ENCODE measurements at places on chromosomes 7 and 10.

DNA sequence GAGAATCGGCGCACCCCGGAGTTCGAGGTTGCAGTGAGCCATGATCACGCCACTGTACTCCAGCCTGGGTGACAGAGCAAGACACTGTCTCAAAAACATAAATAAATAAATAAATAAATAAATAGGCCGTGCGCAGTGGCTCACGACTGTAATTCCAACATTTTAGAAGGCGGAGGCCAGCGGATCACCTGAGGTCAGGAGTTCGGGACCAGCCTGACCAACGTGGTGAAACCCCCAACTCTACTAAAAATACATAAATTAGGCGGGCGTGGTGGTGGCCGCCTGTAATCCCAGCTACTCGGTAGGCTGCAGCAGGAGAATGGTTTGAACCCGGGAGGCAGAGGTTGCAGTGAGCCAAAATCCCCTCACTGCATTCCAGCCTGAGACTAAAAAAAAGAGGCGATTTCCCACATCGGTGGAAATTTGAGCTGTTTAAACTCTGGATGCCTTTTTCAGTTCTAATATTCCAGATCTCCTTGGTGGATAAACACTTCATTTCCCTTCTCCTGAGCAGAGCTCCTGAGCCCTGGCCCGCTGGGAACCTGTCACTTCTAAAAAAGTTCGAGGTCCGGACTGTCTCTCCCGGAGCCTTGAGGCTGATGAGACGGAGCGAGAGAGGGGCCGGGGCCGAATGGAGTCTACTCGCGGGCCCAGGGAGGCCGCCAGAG is 2.0 kb upstream of the NFKB2 start:
- peak; percentile 91 for DNase-seq
- no peak overlapping the region for H3K27ac ChIP-seq
- peak overlapping the region; percentile 65 for H3K4me3 ChIP-seq

DNA sequence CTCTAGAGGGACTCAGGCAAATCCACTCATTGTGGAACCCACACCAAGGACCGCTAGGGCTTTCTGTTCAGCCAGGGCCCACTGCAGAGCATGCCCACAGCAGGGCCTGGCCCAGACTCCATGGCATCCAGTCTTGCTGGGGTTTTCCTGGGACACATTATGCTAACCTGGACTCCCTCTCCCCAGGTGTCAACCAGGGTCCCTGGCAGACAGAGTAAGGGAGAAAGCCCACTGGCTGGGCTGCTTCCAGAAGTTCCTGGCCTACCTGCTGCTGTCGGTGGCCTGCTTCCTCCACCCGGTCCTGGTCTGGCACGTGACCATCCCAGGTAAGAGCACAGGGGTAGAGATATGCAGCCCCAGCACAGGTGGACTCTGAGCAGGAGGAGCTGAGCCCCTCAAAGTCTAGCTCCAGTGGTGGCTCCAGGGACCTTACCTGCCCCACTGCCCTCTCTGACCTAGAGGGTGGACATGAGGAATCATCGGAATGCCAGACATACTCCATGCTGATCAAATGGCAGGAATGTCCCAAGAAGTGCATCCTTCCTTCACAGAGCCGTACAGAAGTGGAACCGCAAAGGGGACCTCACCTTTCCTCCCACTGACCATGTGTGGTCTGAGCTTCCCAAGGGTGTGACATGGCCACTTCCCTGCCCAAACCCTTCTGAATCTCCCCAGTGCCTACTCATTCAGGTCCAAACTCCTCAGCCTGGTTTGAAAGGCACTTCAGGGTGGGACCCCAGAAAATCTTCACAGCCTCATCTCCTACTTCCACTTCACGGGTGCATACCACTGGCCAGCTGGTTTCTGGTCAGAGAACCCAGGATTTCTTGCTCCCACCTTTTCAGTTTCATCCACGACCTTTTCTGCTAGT is 22.5 kb downstream of the TMEM72 start:
- no peak overlapping the region for H3K4me3 ChIP-seq
- peaks cover 8% of the 10 kb centered on the region for H3K27me3 ChIP-seq

DNA sequence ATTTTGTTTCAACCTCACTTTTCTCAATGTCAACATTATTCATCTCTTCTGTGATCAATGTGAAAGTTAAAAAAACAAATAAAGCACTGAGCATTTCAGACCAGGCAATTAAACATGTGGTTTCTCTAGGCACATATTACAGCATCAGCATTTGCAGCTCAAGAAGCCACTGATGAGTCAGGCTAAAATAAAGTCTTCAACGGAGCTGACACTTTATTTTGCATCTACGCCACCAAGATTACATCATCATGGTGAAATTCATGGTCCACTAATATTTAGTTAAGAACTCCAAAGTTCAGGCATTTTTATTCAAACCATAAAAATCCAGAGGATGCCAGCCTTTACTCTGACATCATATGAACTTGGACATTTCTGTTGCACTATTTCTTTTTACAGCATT is 33.0 kb downstream of the MAGI2 start:
- H3K4me1 ChIP-seq: no peaks in the 10 kb centered on the region
- no peaks in the 10 kb centered on the region for H3K36me3 ChIP-seq
- peak overlapping the region; percentile 49 for H3K27ac ChIP-seq
- no peak overlapping the region for H3K4me3 ChIP-seq
- DNase-seq: no peak

DNA sequence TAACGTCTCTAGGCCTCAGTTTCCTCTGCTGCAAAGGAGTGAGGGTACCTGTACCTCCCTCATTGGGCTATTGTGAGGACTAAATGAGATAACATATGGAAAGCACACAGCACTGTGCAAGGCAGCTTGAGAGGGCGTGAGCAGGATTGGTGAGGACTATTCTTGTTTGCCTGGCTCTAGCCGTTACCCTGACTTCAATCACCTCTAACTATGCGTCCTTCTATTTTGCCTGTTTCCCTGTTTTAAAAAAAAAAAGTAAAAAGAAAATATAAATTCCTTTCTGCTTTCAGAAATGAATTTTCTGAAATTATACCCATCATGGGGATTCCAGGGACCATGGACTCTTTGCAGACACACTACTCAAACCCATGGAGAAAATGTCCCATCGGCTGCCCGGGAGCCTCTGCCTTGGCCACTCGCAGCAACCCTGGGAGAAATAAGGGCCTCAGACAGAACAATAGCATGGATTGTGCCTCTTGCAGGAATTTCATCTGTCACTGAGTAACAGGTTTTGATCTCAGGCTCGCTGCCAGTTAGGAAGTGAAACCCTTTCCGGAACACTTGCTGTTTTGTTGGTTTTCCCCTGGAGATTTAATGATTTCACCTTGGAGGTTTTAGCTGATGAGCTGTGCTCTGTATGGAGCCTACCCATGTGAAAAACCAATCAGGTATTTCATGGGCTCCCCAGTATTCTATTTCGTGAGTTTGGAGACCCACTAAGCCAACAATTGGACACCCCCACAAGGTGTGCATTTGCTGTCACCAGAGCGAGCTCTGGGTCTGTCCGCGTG is 55.6 kb downstream of the STEAP1B start:
- H3K36me3 ChIP-seq: no peaks in the 10 kb centered on the region
- no peaks in the 10 kb centered on the region for H3K27me3 ChIP-seq
- no peaks in the 10 kb centered on the region for H3K4me1 ChIP-seq
- H3K27ac ChIP-seq: no peak overlapping the region

DNA sequence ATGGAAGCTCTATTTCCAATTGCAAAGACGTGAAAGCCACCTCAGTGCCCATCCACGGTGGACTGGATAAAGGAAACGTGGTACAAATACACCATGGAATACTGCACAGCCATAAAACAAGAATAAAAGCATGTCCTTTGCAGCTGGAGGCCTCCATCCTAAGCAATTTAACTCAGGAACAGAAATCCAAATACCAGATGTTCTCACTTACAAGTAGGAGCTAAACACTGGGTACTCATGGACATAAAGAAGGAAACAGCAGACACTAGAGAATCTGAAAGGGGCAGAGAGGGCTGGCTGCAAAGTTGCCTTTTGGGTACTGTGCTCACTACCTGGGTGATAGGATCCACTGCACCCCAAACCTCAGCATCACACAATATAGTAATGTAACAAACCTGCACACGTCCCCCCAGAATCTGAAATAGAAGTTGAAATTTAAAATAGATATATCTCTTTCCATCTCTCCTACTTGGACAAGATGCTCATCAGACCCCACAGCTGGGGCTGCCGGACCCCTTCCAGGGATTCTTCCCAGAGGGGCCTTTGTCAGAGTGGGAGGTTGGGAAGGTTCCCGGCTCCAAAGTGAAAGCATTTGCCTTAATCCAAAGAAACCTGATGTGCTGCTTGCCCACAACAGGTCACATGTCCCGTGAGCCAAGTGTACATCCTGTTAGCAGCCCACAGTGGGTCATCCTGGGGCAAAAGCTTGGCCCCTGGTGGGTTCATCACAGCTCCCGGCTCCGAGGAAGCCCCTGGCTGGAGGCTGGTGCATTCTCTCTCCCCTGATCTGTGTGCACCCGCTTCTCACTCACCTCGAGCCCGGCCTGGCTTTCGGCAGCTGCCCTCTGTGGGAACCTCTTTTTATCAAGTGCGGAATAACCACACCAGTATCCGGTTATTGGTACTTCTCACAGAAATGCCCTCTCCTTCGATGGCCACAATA is 172.3 kb upstream of the PPP2R2D start:
- no peaks in the 10 kb centered on the region for H3K27me3 ChIP-seq
- H3K36me3 ChIP-seq: no peaks in the 10 kb centered on the region
- no peaks in the 10 kb centered on the region for H3K4me1 ChIP-seq
- H3K4me3 ChIP-seq: no peak overlapping the region
- no peak overlapping the region for H3K27ac ChIP-seq
- peak; percentile 8 for DNase-seq

DNA sequence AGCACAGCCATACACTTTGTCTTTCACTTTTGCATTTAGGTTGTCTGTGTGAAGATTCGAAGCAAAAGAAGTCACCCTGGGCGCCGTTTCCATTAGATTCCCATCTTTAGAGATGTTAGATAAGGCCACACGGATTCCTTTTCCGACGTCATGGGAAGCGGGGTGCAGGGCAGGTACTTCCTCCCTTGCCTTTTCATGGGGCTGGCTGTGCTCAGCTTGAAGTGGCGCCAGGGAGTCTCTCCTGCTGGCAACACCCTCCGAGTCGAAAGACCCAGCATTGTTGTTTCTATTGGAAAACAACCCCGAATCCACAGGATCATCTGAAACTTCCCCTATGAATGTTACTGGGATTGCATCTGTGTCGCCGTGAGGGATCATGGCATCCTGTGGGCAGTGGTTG is 246.4 kb upstream of the GRB10 start:
- H3K27me3 ChIP-seq: no peaks in the 10 kb centered on the region
- no peak overlapping the region for H3K27ac ChIP-seq
- DNase-seq: no peak
- H3K4me3 ChIP-seq: peak overlapping the region; percentile 10
- H3K36me3 ChIP-seq: no peaks in the 10 kb centered on the region

DNA sequence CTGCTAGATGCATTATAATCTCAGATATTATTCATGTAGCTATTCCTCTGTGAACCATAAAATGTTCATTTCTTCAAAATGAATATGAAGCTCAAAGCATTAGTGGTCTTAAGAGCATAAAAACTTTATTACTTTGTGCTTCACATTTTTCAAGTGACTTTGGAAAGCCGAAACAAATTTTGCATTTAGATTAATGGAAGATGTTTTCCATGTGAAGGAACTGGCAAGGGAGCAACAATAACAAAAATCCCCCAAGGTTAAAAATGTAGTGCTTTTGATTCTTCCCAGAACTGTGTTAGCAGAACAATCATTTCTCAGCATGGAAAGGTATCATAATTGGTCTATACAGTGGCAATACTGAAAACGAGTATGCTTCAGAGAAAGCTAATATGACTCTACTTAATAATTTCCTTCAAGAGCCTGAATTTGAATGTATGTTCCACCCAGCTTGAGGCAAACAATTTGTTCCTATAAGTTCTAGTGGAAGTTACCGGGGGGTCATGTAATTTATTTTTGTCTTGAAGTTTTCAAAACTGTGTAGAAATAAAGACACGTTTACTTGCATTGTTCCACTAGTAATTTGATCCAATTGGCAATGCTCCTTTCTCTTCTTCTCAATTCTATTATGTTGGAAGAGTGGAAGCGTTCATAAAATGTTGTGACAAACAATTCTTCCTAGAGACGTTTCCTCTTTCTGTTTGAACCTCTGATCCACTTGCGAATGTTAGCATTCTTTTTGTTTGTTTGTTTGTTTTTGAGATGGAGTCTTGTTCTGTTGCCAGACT is 665.4 kb downstream of the AUTS2 start:
- no peaks in the 10 kb centered on the region for H3K27me3 ChIP-seq
- no peak overlapping the region for H3K4me3 ChIP-seq
- peaks cover 13% of the 10 kb centered on the region for H3K4me1 ChIP-seq
- H3K36me3 ChIP-seq: no peaks in the 10 kb centered on the region
- DNase-seq: no peak

GRCh38 chr7:97377713-97378112 is 260.2 kb downstream of the SDHAF3 start:
- no peaks in the 10 kb centered on the region for H3K27me3 ChIP-seq
- no peaks in the 10 kb centered on the region for H3K36me3 ChIP-seq
- H3K27ac ChIP-seq: no peak overlapping the region
- no peak overlapping the region for H3K4me3 ChIP-seq

DNA sequence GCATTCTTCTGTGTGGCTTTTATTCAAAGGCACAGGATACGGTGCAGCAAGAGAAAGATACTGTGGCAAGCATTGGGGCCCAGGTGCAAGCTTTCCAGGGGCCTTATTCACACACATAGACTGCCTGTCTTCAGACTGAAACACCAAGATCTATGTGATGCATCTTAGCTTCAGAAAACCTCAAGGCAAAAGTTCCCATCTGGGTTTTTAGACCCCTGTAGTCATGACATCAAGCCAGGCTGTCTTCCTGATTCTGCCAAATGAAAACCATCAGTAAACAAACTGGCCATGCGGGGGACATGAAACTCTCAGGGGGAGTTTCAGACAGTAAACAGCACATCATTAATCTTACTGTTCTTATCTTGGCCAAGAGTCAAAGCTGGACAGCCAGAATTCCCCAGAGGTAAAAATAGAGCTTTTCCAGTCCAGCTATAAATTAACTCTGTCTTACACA is 9.8 kb downstream of the AGBL3 start:
- no peak overlapping the region for H3K27ac ChIP-seq
- H3K36me3 ChIP-seq: peaks cover 45% of the 10 kb centered on the region
- H3K27me3 ChIP-seq: no peaks in the 10 kb centered on the region
- H3K4me1 ChIP-seq: peaks cover 10% of the 10 kb centered on the region
- H3K4me3 ChIP-seq: no peak overlapping the region

GRCh38 chr10:72332423-72333111 is 22.2 kb downstream of the DNAJB12 start:
- H3K27me3 ChIP-seq: no peaks in the 10 kb centered on the region
- H3K4me3 ChIP-seq: no peak overlapping the region
- no peak for DNase-seq

DNA sequence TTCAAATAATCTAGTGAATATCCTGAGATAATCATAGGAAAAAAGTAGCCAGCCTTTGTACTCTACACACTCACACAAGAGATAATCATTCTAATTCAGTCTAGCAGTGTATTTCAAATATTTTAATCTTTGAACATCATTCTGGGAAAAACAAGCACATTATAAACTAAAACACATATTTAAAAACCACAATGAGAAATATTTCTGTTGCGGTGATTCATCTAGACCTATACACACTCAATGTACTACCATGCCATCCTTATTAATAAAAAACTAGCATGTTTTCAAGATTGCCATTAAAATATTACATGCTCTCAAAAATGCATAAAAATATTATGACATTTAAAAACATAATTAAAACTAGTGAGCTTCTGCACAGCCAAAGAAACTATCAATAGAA is 11.8 kb downstream of the COG5 start:
- DNase-seq: no peak
- H3K27me3 ChIP-seq: no peaks in the 10 kb centered on the region
- H3K36me3 ChIP-seq: peaks cover 42% of the 10 kb centered on the region
- H3K4me1 ChIP-seq: no peaks in the 10 kb centered on the region
- no peak overlapping the region for H3K27ac ChIP-seq
